ENCODE measurements at places on chromosomes 1 and 21.

DNA sequence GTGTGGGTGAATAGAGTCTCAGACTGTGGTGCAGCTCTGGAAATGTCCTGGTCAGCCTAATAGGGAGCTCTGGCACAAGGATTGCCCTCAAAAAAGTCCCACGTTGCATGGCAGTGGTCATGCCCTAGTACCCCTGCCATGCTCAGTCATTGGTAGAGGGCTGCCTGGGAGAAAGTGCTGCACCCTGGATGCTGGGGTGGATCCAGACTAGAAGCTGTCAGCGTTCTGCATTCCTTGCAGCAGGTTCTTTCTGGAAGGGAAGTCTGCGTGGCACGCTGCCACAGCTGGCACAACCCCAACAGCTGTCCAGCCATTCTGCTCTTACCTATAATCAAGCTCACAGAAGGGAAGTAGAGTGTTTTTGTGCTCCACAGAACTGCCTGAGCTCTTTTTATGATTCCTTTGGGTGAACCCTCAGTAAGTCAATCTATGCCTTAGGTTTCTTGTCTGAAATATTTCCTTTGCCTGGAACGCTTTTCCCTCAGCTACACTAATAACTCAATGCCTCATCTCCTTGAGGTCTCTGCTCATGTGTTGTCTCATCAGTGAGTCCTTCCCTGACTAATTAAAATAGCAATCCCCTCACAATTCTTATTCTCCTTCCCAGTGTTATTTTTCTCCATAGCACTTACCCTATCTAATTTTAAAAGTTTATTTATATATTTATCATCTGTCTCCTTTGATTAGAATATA is 61.5 kb upstream of the JAK1 start:
- no peak for DNase-seq

GRCh38 chr1:38168365-38168764 is 121.8 kb upstream of the POU3F1 start:
- no peak for DNase-seq

DNA sequence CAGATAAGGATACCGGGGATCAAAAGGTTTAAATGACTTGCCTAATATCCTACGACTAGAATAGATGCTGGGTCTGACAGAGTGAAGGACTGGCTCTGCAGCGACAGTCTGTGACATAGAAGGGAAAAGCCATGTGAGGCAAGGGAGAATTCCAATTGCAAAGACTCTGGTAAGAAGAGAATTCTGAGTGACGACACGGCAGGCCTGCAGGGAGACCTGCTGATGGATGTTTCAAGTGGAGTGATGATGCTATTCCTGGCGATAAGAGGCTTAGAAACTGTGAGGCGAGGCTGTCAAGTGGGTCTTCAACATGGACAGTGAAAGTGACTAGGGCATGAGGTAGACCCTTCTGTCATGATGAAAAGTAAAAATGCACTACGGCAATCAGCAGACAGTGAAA is 176.6 kb upstream of the PBX1 start:
- no peak for DNase-seq

GRCh38 chr1:30929944-30930525 is 21.5 kb upstream of the SDC3 start:
- no peak for DNase-seq

GRCh38 chr1:1361233-1361981 is 3.1 kb upstream of the MXRA8 start:
- DNase-seq = no peak

Data from NCI-H2107 (cell line).